Activated naive CD4-positive, alpha-beta T cell treated with anti-CD3 and anti-CD28 coated beads, Interleukin-2, amount 50 U/mL, for 16 hours (primary cell): ENCODE measurements at places on chromosomes 5 and 9.

GRCh38 chr5:110865400-110866094 lies 126.7 kb downstream of the SLC25A46 start:
- no peak for DNase-seq

DNA sequence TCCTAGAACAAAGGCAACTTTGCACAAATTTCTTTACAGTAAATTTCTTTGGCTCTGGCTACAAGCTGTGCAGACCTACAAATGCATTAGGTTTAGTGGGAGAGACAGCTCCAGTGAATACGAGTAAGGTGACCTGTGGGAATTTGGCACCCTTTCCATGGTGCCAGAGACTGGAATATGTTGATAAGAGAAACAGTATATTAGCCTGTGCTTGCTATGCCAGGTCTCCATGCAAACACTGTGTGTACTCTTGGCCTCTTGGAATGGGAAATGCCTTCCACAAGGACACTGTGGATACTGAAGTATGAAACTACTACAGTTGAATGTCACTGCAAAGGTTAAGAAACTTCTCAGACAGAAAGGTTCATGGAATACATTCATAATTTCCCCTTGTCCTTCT lies 458.5 kb downstream of the IRX1 start:
- no peak for DNase-seq

GRCh38 chr5:33941090-33941489 lies 4.9 kb downstream of the RXFP3 start:
- no peak for DNase-seq

- no peak for DNase-seq
These were observed 219.8 kb downstream of the ARL15 start for GRCh38 chr5:54090495-54091120.

DNA sequence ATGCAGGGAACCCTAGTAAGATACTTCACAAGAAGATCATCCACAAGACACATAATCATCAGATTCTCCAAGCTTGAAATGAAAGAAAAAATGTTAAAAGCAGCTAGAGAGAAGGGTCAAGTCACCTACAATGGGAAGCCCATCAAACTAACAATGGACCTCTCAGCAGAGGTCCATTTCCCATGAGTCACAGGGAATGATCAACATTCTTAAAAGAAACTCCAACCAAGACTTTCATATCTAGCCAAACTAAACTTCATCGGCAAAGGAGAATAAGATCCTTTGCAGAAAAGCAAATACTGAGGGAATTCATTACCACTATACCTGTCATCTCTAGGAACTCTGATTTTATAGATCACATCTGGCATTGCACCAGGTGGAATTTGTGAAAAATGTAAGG lies 52.9 kb upstream of the SPATA31E1 start:
- DNase-seq = no peak

- peak; percentile 68 for DNase-seq
These were observed 57.7 kb downstream of the DUSP1 start for GRCh38 chr5:172713113-172713808.

GRCh38 chr9:134390947-134391318 lies 64.7 kb downstream of the RXRA start:
- no peak for DNase-seq

GRCh38 chr5:151257731-151258181 lies 4.8 kb downstream of the GM2A start:
- no peak for DNase-seq

DNA sequence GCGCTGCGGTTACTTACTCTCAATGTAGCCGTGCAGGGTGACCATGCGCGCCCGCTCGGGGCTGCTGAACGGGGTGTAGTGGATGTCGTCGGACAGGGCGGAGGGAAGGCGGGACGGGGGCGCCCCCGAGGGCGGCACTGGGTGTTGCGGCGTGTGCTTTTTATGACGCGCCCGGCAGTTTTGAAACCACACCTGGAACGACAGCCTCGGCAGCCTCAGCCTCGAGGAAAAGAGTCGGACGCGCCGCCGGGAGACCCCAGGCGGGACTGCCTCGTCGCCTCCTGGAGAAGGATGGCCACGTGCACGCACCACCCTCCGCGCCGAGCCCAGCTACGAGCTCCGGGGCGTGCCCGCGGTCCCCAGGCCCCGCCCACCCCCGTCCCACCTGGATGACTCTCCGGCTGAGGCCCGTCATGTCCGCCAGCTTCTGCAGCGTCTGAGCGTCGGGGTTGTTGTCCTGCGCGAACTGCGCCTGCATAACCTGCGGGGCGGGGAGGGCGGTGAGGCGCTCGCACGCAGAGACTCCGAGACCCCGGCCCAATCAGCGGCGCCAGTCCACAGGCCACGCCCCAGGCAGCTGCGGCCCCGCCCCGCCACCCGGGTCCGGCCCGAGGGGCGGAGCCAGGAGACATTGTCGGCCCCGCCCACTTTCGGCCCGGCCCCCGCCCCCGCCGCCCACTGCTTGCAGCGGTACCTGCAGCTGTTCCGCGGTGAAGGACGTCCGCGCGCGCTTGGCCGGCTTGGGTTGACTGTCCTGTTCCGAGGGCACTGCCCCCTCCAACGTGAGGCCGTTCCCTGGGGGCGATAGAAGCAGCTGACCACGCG lies 15.0 kb downstream of the LHX6 start:
- DNase-seq = peak; percentile 60

DNA sequence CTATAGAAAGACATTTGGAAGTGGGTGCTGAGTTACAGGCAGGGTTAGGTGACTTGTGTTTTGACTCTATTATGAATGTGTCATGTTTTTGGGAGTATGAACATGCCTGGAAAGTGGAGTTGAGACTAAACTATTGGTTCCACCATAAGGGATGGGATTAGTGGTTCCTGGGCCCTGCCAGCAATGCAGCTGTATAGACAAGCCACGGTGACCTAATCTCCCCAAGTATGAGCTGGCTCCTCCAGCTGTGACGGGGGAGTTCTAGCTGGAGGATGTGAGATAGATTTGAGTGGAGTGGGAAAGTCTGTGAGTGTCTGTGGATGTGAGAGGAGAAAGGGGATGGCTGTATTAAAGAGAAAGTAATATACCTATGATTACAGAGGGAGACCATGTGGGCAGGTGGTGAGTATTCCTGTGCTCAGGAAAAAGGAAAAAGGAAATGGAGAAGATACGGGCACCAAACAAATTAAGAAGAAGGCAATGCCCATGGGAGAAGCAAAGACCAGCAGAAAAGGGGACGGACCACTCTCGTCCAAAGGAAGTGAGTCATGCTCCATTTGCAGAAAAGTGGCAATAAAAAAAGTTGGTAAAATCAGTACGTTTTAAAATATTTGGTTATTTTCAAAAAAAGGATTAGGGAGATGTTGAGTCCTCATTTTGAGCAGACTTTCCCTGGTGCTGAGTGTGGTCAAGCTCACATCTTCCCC lies 48.3 kb upstream of the ICE1 start:
- DNase-seq = no peak

DNA sequence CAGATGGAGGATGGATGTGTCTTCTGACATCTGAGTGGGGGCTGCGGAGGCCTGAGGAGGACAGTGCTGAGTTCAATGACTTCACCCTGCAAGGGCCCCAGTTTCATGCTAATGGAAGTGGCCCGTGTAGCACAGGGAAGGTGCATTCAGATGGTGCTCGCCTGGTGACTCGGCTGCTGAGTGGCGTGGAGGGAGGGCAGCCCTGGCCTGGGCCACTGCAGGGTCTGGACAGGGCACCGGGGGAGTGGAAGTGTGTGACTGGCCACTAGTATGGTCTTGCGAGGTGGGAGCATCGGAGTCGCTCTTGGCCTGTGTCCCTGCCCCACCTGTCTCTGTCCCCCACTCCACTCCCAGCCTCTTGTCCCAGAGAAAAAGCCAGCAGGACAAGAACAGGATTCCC lies 1.7 kb upstream of the SLC9A3 start:
- DNase-seq = no peak

GRCh38 chr9:129108805-129109536 lies 1.6 kb downstream of the CRAT start:
- DNase-seq = no peak

GRCh38 chr9:80651044-80651443 lies 1038.3 kb downstream of the TLE1 start:
- no peak for DNase-seq

- no peak for DNase-seq
These were observed 176.1 kb downstream of the ATPSCKMT start for GRCh38 chr5:10073441-10074104.

DNA sequence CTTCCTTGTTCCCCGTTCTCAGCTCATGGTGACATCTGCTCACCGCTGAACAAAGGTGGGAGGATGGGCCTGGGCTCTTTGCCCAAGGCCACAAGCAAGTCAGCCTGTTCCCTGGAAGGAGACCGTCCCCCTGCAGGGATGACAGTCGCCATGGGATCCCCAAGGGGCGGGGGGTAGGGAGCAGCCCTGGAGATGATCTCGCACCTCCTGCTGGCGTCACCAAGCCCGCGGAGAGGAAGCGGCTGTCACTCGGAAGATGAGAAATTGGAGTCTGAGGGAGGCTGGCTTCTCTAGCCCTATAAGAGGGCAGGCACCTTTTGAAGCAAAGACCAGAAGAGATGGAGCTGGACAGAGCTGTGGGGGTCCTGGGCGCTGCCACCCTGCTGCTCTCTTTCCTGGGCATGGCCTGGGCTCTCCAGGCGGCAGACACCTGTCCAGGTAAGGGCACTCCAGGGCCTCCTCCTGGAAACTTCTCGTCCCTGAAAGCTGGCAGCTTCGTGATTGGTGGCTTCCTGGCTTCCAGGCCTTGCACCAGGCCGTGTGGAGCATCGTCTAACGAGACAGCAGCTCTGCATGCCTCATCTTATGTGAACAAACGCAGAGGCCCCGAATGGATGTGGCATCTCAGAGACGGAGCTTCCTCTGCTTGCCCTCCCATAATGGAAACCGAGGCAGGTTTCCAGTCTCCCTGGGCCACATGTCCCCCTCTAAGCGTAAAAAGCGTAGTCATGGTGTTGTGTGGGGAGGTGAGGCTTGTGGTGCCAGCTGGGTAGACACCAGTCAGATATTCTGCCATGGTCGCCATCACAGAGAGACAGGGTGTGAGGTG lies at the start of gene FCN2:
TSS of gene FCN2 (plus strand) at position 327 of the 829 bp plus-strand sequence. CDS start at position 339, 12 bp downstream.
- DNase-seq = no peak

GRCh38 chr9:128611600-128612394 lies 44.9 kb downstream of the DYNC2I2 start:
- no peak for DNase-seq

GRCh38 chr5:31731016-31731415 lies 92.1 kb downstream of the PDZD2 start:
- no peak for DNase-seq

DNA sequence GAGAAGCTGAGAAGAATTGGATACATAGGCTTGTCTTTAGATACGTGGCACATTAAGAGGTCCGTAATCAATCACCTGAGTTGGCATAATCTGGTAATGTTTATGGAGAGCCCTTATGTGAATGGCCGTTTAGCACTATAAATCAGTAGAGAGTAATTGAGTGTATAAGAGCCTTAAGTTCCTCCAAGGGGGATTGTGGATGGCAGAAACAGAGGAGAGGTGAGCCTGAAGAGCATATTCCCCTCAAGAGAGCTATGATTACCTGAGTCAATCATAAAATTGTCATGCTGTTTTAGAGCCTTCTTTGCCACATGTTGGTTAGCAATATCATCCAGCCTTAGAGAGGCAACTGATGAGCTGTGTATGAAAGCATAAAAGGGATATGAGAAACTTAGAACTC lies 58.8 kb downstream of the FOCAD start:
- no peak for DNase-seq

DNA sequence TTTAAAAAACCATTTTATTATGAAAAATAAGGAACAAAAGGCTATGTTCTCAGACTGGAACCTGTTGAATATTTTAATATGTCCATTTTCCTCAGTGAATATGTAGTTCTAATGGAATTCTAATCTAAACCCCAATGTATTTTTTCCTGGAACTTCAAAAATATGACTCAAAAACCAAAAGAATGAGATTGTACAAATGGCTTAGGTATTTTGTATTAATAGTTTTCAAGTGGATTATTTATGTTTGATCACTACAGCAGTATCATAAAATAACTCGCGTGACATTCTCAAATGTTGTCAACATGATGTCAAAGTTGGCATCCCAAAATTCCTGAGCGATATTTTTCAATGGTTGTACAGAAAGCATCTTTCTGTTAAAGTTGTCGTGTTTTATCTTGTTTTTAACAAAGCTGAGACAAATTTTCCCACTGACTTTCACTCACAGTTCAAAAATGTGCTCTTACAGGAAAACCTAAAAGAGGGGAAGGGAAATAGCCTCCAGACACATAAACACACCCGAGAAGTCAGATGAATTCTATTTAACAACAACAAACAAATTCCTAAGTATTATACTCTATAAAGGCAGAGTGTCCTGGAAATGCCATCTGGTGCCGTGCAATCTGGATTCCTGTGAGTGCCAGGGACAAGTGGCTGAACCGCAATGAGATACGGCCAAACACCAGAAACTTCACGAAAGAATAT lies 68.1 kb upstream of the TAS2R1 start:
- DNase-seq = no peak

- no peak for DNase-seq
These were observed 99.3 kb upstream of the ZNF366 start for GRCh38 chr5:72606525-72606924.

- no peak for DNase-seq
These were observed 1.4 kb upstream of the GDNF start for GRCh38 chr5:37841203-37841602.

DNA sequence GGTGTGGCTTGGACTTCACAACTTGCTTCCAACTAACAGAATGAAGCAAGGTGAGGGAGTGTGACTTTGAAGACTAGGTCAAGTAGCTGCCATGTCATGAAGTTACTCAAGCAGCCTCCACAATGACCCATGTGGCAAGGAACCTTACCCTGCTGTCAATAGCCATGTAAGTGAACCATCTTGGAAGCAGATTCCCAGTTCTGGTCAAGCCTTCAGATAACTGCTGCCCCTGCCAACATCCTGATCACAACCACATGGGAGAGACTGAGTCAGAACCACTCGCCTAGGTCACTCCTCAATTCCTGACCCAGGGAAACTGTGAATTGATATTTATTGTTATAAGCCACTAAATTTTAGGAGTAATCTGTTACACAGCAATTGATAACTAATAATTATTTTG lies 10.9 kb downstream of the ZCCHC10 start:
- DNase-seq = no peak

- no peak for DNase-seq
These were observed 36.9 kb upstream of the TTC1 start for GRCh38 chr5:159971931-159972461.

DNA sequence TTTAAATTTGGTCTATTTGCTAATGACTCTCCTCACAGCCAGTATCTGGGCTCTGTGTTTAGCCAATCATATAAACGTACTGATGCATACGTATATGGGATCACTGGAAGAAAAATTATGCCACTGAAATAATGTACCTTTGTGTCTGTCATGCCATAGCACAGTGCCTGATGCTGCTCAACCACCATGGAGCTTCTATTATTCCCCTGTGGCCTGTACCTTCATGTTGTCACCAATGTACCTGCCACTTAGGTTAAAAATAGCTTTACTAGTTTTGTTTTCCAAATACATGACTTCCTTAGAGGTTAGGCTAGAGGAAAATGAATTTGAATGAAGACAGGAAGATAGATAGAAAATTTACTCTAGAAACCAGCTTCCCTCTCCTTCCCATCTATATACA lies 34.6 kb downstream of the HACD4 start:
- no peak for DNase-seq

DNA sequence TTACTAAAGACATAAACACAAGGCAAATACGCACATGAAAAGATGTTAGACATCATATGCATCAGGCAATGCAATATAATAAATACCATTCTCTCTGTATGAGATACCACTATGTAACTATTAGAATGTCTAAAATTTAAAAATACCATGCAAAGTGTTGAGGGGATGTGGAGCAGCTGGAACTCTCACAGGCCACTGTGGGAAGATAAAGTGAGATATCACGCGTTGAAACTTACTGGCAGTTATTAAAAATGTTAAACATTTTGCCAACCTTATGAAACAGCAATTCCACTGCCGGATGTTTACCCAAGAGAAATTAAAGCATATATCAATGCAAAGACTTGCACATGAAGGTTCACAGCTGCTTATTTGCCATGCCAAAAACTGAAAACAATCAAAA lies 556.7 kb downstream of the LRRC70 start:
- no peak for DNase-seq
